ENCODE measurements at places on chromosomes 4 and X.

- peak overlapping the region; percentile 4 for H3K4me3 ChIP-seq
- peaks cover 9% of the 10 kb centered on the region for H3K4me1 ChIP-seq
- H3K36me3 ChIP-seq = no peaks in the 10 kb centered on the region
- peak; percentile 71 for DNase-seq
Observed at GRCh38 chrX:71514367-71515037, 18.4 kb upstream of the OGT start.

GRCh38 chrX:39984191-39984956, 113.4 kb downstream of the BCOR start:
- no peaks in the 10 kb centered on the region for H3K27me3 ChIP-seq
- no peaks in the 10 kb centered on the region for H3K36me3 ChIP-seq
- no peak overlapping the region for H3K4me3 ChIP-seq
- DNase-seq = no peak

- no peaks in the 10 kb centered on the region for H3K4me1 ChIP-seq
- H3K27ac ChIP-seq = no peak within 1 kb of the TSS
- peak; percentile 54 for DNase-seq
- H3K36me3 ChIP-seq = no peaks in the 10 kb centered on the region
Observed at GRCh38 chr4:24912252-24913118, at the start of gene CCDC149. Gene CCDC149 (minus strand): TSS chr4:24913042. CDS start chr4:24912864, 178 bp downstream.

- no peaks in the 10 kb centered on the region for H3K36me3 ChIP-seq
- DNase-seq = no peak
- no peaks in the 10 kb centered on the region for H3K4me1 ChIP-seq
- no peaks in the 10 kb centered on the region for H3K27me3 ChIP-seq
- no peak overlapping the region for H3K27ac ChIP-seq
Observed at GRCh38 chr4:6527259-6527658, 47.7 kb upstream of the MAN2B2 start.
